ENCODE measurements at places on chromosomes 4 and X.

- H3K4me3 ChIP-seq, result no peak overlapping the region
- peak overlapping the region; percentile 95 for H3K27ac ChIP-seq
- peak; percentile 52 for DNase-seq
- no peaks in the 10 kb centered on the region for H3K27me3 ChIP-seq
- H3K36me3 ChIP-seq, result peaks cover 2% of the 10 kb centered on the region
These were observed 12.8 kb downstream of the CYP4V2 start for GRCh38 chr4:186204103-186204559.

DNA sequence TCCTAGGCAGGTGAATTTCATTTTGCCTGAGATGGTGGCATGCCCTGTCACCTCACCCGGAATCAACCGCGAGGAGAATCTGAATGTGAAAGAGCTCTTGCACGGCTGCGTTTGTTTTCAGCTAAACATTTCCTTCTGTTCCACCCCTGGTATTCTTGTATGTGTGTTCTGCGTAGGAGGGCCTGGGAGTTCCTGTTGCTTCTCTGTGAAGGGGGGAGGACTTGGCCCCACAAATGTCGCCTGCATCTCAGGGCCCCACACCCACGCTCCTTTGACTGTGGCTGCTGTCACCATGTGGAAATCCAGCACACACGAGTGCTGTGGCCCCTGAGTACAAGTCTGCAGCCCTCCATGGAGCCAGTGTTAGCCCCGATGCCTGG lies 45.8 kb upstream of the CLCN4 start:
- H3K27me3 ChIP-seq, result no peaks in the 10 kb centered on the region
- peak overlapping the region; percentile 98 for H3K27ac ChIP-seq
- H3K36me3 ChIP-seq, result peaks cover 3% of the 10 kb centered on the region

- H3K4me3 ChIP-seq, result no peak overlapping the region
- no peak overlapping the region for H3K27ac ChIP-seq
- H3K27me3 ChIP-seq, result peaks cover 33% of the 10 kb centered on the region
- no peaks in the 10 kb centered on the region for H3K36me3 ChIP-seq
These were observed 65.5 kb upstream of the HGFAC start for GRCh38 chr4:3376266-3376665.

DNA sequence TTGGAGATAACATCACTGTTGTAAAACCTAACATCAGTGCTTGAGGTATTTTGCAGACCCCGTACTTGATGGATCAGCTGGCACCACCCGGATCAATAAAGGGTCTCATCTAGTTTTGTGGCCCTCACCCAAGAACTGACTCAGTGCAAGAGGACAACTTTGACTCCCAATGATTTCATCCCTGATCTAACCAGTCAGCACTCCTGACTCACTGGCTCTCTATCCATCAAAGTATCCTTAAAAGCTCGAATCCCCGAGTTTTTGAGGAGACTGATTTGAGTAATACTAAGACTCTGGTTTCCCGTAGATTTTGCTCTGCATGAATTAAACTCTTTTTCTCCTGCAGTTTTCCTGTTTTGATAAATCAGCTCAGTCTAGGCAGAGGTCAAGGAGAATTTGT lies 2498.1 kb downstream of the PCDH7 start:
- H3K36me3 ChIP-seq, result no peaks in the 10 kb centered on the region
- no peak overlapping the region for H3K27ac ChIP-seq
- DNase-seq, result no peak
- H3K4me3 ChIP-seq, result no peak overlapping the region
- no peaks in the 10 kb centered on the region for H3K4me1 ChIP-seq

DNA sequence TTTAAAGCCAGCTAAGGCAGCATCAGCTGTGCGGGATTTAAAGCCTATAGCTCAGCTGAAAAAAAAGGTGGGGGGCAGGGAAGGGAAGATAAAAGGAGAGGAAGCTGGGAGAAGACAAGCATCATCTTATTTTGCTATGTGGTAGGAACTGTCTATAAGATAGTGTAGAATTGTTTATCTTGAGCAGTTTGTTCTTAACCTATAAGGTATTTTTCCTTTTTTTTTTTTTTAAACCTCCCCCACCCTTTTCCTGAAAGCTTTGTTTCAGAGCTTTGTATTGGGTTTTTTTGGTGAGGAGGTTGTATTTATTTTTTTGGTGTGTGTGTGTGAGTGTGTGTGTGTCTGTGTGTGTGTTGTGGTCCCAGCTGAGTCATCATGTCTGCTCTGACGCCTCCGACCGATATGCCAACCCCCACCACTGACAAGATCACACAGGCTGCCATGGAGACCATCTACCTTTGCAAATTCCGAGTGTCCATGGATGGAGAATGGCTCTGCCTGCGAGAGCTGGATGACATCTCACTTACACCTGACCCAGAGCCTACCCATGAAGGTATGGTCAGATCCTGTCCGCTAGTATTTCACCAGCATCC lies 531 bp downstream of the RUFY3 start:
- H3K36me3 ChIP-seq, result no peaks in the 10 kb centered on the region
- H3K27ac ChIP-seq, result no peak overlapping the region
- peak; percentile 24 for DNase-seq
- H3K4me3 ChIP-seq, result no peak overlapping the region

- no peaks in the 10 kb centered on the region for H3K36me3 ChIP-seq
- DNase-seq, result no peak
- H3K27ac ChIP-seq, result no peak overlapping the region
- H3K4me3 ChIP-seq, result no peak overlapping the region
- H3K27me3 ChIP-seq, result no peaks in the 10 kb centered on the region
These were observed 63.2 kb downstream of the QDPR start for GRCh38 chr4:17448689-17449088.

- H3K4me1 ChIP-seq, result no peaks in the 10 kb centered on the region
- H3K36me3 ChIP-seq, result no peaks in the 10 kb centered on the region
- DNase-seq, result no peak
- no peak overlapping the region for H3K27ac ChIP-seq
- no peak overlapping the region for H3K4me3 ChIP-seq
These were observed 190.9 kb downstream of the GABRB1 start for GRCh38 chr4:47222276-47222675.

DNA sequence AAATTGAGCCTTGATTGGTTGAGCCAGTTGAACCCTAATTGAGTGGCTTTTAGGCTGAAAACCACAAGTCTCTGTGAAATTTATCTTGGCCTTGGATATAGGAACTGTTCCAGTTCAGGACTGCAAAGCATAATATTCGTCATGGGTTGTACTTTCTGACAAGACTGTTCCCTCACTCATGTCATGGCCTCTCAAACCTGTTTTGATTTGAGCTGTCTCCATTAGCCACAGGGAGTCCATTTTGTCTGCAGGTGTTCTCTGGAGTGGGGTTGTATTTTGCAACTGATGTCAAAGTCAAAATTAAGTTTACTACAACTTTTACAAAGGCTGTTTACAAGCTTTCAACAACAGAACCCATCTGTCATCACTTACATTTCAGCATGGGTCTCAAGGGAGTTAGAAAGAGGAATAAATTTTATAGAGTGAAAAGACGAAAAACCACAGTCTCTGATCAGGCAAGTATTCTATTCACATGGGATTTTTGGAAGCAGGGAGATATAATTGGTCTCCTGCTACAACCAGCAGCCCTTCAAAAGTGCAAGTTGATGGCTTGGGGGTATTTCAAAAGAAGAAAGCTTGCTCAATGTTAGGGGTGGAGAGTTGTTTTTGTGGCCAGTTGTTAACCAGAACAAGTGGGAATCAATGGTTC lies 1716.3 kb downstream of the C4orf33 start:
- H3K36me3 ChIP-seq, result no peaks in the 10 kb centered on the region
- no peaks in the 10 kb centered on the region for H3K4me1 ChIP-seq
- no peak overlapping the region for H3K4me3 ChIP-seq
- no peak for DNase-seq
- no peak overlapping the region for H3K27ac ChIP-seq

DNA sequence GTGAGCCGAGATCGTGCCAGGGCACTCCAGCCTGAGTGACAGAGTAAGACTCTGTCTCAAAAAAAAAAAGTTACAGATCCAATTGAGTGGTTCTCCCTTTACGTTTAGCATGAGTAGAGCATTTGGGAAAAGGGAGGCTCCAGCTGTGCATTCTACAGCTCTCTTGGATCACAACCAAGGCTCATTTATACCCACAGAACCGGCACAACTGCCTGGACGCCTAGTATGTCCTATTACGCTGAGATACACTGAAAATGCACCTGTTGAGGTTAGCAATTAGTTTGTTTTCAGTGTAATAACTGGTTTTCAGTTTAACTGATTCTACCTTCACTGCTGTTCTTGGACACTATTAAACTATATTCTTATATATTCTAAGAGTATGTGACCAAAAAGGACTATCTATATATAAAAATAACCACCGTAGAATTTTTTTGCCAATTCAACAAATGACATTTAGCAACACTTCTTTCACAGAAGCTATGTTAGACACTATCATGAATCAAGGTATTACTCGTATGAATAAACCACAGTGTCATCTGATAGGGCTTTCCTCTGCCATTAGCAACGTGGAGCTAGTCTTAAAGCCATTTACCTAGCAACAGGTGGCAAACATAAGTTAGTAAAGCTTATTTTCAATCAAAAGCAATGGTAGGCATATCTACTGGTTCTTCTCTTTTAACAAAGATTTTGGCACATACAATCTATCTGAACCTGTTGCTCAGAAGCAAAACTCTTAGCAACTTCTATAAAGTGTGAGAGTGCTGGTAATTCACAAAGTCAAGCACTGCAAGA lies 3.6 kb downstream of the OTUD4 start:
- H3K27ac ChIP-seq, result peak overlapping the region; percentile 89
- H3K4me3 ChIP-seq, result peak overlapping the region; percentile 68
- no peak for DNase-seq
- peaks cover 14% of the 10 kb centered on the region for H3K36me3 ChIP-seq

GRCh38 chr4:176957353-176958118 lies 164.8 kb upstream of the VEGFC start:
- H3K4me1 ChIP-seq, result no peaks in the 10 kb centered on the region
- H3K27ac ChIP-seq, result no peak overlapping the region
- H3K27me3 ChIP-seq, result no peaks in the 10 kb centered on the region
- DNase-seq, result no peak
- no peaks in the 10 kb centered on the region for H3K36me3 ChIP-seq

GRCh38 chr4:158644356-158644755 lies 27.3 kb downstream of the C4orf46 start:
- H3K4me3 ChIP-seq, result no peak overlapping the region
- H3K27me3 ChIP-seq, result no peaks in the 10 kb centered on the region
- no peaks in the 10 kb centered on the region for H3K4me1 ChIP-seq
- no peak for DNase-seq

DNA sequence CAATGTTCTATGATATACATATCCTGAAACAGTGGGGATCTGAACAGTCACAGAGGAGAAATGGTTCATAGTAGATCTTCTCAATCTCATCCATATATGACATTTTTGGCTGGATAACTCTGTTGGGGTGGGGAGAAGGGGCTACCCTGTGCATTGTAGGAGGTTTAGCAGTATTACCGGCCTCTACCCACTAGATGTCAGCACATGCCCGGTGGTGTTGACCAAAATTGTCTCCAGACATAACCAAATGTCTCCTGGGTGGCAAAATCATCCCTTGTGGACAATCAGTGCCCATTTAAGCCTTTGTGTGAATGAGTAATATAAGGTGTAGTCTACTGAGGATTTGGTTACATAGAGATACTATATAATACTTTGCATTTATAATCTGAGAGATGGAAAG lies 89.9 kb downstream of the PLS3 start:
- H3K36me3 ChIP-seq, result no peaks in the 10 kb centered on the region
- H3K27me3 ChIP-seq, result no peaks in the 10 kb centered on the region
- no peaks in the 10 kb centered on the region for H3K4me1 ChIP-seq
- H3K4me3 ChIP-seq, result no peak overlapping the region
- no peak overlapping the region for H3K27ac ChIP-seq

DNA sequence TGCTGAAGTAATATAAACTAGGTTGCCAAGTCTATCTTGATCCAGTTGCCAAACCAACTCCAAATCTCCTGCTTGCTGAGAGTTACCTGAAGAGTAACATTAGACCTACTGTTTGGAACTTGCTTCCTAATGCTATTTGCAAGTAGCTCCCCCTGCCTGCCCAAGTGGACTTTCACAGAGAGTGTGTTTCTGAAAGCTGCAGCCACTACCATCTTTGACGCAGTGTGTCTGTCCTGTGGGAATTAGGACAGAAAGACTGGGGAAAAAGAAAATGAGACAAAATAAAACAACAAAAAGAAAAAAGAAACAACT lies 195.0 kb upstream of the HS3ST1 start:
- no peak overlapping the region for H3K27ac ChIP-seq
- H3K4me1 ChIP-seq, result no peaks in the 10 kb centered on the region
- DNase-seq, result no peak
- no peak overlapping the region for H3K4me3 ChIP-seq

DNA sequence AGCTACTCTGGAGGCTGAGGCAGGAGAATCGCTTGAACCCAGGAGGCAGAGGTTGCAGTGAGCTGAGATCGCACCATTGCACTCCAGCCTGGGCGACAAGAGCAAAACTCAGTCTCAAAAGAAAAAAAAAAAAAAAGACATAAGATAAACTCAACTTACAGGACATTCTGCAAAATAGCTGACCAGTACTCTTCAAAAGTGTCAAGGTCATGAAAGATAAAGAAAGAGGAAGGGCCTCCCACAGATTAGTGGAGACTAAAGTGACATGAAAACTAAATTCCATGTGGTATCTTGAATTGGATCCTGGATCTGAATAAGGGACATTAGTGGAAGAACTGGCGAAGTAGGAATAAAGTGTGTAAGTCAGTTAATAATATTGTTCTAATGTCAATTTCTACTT lies 63.3 kb downstream of the ZNF182 start:
- no peak for DNase-seq
- H3K27ac ChIP-seq, result no peak overlapping the region
- no peak overlapping the region for H3K4me3 ChIP-seq
- H3K4me1 ChIP-seq, result no peaks in the 10 kb centered on the region
- no peaks in the 10 kb centered on the region for H3K27me3 ChIP-seq

GRCh38 chrX:110304884-110305283 lies 13.0 kb downstream of the AMMECR1 start:
- H3K27me3 ChIP-seq, result no peaks in the 10 kb centered on the region
- H3K4me3 ChIP-seq, result no peak overlapping the region
- no peak overlapping the region for H3K27ac ChIP-seq
- no peak for DNase-seq
- H3K36me3 ChIP-seq, result no peaks in the 10 kb centered on the region
- no peaks in the 10 kb centered on the region for H3K4me1 ChIP-seq

DNA sequence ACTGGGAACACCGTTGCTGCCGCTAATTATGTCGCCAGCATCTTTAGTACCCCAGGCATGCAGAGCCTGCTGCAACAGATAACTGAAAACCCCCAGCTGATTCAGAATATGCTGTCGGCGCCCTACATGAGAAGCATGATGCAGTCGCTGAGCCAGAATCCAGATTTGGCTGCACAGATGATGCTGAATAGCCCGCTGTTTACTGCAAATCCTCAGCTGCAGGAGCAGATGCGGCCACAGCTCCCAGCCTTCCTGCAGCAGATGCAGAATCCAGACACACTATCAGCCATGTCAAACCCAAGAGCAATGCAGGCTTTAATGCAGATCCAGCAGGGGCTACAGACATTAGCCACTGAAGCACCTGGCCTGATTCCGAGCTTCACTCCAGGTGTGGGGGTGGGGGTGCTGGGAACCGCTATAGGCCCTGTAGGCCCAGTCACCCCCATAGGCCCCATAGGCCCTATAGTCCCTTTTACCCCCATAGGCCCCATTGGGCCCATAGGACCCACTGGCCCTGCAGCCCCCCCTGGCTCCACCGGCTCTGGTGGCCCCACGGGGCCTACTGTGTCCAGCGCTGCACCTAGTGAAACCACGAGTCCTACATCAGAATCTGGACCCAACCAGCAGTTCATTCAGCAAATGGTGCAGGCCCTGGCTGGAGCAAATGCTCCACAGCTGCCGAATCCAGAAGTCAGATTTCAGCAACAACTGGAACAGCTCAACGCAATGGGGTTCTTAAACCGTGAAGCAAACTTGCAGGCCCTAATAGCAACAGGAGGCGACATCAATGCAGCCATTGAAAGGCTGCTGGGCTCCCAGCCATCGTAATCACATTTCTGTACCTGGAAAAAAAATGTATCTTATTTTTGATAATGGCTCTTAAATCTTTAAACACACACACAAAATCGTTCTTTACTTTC lies 1.8 kb downstream of the UBQLN2 start:
- DNase-seq, result no peak
- H3K4me1 ChIP-seq, result peaks cover 10% of the 10 kb centered on the region
- H3K27ac ChIP-seq, result peak overlapping the region; percentile 91
